Fibroblast of skin of right quadriceps (primary cell): ENCODE measurements at places on chromosomes 4 and X.

DNA sequence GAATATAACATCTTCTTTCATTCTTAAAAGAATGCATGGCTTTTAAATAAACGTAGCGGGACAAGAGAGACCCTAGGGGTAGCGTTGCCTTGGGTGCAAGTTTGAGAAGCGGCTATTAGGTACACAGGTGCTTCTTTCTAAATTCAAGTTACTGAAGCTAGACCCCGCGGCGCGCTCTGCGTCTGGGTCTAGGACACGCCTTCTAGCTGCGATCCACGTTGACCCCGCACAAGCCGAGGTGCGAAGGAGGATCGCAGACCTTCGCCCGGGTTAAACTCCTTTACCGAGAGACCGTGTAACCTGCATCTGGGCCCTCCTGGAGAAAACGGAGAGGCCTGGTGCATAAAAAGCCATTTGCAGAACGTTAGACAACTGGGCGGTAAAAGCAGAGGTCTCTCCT, 25.5 kb upstream of the EXOC1L start:
- no peak for DNase-seq

DNA sequence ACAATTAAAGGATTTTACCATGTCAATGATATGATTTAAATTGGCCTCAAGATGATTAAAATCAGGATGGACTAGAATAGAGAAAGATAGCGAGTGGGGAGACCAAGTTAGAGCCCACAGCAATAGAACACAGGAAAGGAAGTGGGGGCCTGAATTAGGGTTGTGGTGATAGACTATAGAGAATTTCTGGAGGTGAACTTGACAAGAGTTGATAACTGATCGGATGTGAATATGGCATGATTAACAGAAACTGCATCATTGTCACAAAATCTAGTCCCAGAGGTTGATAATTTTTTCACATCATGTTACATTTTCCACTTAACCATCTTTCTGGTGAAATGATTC, 26.3 kb upstream of the TRPC3 start:
- no peak for DNase-seq

- DNase-seq: no peak
Observed at GRCh38 chrX:78307665-78308064, 19.7 kb downstream of the CYSLTR1 start.

DNA sequence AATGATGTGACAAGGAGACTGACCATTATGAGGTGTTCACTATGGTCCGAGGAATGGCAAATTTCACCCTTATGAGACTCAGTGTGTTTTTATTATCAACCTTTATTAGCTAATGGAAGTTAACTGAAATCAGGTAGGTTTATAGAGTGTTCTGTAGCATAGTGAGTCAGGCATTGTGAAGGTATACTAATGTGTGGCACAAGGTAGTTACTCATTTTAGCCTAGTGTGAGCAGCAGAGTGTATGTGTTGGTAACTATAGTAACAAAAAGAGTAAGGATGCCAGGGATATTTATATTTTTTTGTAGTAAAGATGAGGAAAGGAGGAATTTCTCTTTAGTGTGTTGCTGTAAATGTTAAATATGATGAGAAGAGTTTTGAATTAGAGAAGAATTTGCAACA, 12.0 kb downstream of the PDLIM5 start:
- DNase-seq: no peak

DNA sequence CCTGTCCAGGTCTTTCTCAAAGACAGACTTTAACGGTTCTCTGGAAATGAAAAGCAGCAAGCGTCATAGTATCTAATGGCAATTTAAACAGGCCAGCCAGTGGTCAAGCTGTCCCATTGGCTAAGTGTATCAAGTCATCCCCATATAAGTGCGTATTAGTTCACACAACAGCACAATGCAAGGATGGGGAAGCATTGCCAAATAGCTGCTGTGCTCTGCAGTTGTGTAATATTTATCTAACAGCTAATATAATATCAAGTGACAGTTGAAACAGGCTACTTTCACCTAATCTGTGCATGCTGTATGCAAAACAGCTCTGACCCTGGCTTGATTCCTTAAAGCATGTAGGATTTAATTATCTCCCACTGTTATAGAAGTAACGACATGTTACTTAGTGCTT, 134.8 kb upstream of the PPARGC1A start:
- DNase-seq: peak; percentile 51

DNA sequence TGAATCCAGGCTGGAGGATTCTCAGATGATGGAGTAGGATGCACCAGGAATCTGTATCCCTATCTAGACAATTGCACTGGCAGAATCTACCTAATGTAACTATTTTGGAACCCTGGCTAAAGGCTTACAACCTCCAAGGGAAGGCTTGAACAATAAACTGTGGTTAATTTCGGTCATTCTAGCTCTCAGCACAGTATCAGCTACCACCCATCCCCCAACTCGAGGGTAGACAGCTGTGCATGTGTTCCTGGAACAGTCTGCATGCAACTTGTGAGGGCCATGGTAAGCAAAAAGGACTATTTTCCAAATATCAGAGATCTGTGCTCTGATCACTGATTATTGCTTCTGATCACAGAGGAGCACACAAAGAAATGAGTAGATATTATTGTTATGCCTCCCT, 34.0 kb downstream of the ELF2 start:
- DNase-seq: no peak

GRCh38 chrX:132258509-132258908, 39.3 kb upstream of the RAP2C start:
- DNase-seq: no peak

DNA sequence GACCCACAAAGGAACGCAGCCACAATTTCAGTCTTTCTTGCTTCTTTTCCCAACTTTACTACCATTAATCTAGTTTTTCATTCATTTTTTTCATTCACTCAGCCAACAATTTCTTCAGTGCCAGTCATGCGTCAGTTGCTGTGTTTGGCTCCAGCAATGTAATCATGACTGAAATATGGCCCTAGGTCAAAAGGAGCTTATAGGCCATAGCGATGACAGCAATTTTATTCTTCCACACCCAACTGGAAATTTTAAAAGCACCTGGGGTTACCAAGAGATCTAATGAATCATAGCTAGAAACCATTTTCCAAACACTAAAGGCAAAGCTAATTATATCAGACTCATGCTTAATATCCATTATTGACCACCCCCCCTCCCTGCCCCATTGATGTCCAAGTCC, 29.8 kb upstream of the C1QTNF7 start:
- DNase-seq: no peak

GRCh38 chr4:47824840-47825239, 13.0 kb downstream of the CORIN start:
- no peak for DNase-seq

DNA sequence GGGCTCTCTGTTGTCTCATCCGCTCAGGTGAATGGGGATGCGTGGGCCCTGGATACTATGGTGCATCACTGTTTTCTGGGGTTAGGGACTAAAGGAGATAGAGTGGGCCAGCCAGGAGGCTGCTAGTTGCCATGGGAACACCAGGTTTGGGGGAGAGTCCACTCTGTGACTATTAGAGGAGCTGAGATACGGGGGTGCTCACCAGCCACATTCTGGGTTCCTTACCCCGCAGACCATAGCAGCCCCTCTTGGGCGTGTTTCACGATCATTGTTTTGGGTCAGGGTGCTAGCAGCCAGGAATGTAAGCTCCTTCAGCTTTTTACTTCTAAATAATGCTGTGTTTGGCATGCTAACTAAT, 4.6 kb downstream of the EFNB1 start:
- DNase-seq: no peak

- DNase-seq: peak; percentile 96
Observed at GRCh38 chrX:45668686-45669443, 468.2 kb upstream of the DIPK2B start.

GRCh38 chr4:133190098-133190497, 41.0 kb downstream of the PCDH10 start:
- no peak for DNase-seq

- DNase-seq: peak; percentile 40
Observed at GRCh38 chr4:4607336-4608213, 65.7 kb upstream of the STX18 start.

DNA sequence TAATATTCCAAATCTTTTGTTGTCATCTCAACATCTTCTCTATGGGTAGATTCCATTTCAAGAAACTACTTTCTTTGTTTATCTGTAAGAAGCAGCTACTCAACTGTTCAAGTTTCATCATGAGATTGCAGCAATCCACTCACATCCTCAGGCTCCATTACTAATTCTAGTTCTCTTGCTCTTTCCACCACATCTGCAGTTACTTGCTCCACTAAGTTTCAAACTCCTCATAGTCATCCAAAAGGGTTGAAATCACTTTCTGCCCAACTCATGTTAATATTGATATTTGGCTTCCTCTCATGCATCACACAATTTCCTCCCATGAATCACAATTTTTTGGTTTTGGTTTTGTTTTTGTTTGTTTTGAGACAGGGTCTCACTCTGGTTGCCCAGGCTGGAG, 35.7 kb downstream of the ADH5 start:
- DNase-seq: no peak

GRCh38 chrX:24996096-24996709, 19.6 kb downstream of the ARX start:
- no peak for DNase-seq

- no peak for DNase-seq
Observed at GRCh38 chrX:116961872-116962582, 499.3 kb upstream of the CT83 start.

GRCh38 chrX:40055495-40055894, 42.3 kb downstream of the BCOR start:
- no peak for DNase-seq

GRCh38 chr4:189979196-189980047, 38.8 kb downstream of the FRG1 start:
- DNase-seq: no peak

DNA sequence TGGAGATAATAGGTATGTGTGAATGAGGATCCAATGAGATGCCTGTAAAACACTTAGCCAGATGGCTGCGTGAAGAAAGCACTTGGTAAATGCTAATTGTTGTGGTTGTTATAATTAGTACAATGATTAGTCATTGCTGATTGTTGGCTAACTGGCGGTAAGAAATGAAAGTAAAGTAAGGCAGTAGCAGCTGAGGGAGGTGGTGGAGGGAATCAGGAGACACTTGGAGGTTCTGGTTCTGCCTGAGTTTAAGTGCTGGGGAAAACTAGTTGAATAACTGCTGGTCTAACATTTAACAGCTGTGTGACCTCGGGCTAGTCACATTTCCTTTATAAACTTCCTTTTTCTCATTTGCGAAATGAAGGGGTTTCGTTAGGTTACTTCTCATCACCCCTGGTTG, 30.9 kb downstream of the CD38 start:
- DNase-seq: no peak

GRCh38 chr4:47972181-47972580, 44.3 kb downstream of the CNGA1 start:
- no peak for DNase-seq

DNA sequence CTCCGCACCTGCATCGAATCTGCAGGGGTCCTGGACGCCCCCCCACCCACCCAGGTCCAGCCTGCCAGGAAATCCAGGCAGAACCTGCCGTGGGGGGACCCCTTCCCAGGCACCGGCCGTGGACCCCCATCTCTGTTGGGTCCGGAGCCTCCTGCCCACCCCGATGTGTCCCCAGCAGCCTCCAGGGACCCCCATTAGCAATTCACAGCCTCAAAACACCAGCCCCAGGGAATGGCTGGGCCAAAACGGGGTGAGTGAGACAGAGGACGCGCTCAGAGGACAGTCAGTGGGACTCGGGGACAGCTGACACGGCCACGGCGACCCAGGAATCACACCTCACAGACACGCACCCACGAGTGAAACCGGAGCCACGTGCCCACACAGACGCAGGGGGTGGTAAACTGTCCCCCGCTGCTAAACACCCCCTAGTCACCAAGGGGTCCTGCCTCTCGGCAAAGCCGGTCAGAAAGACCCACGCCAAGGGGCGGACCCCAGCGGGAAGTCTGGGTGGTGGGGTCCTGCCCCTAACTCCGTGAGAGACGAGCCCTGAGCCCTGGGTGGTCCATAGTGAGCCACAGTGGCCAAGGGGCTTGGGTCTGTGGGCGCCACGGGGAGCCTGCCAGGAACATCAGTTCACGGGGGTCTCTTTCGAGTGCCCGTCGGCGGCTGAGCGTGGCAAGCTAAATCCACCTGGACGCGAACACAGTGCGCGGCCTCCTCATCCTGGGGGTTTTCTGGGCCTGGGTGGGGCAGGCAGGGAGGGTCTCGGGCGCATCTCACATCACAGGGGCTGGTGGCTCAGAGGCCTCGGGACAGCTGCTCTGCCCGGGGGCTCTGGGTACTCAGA, 126.5 kb upstream of the NKX1-1 start:
- no peak for DNase-seq

- no peak for DNase-seq
Observed at GRCh38 chr4:23923840-23924239, 34.0 kb upstream of the PPARGC1A start.

GRCh38 chr4:153211986-153212728, 7.9 kb downstream of the TRIM2 start:
- DNase-seq: peak; percentile 87

DNA sequence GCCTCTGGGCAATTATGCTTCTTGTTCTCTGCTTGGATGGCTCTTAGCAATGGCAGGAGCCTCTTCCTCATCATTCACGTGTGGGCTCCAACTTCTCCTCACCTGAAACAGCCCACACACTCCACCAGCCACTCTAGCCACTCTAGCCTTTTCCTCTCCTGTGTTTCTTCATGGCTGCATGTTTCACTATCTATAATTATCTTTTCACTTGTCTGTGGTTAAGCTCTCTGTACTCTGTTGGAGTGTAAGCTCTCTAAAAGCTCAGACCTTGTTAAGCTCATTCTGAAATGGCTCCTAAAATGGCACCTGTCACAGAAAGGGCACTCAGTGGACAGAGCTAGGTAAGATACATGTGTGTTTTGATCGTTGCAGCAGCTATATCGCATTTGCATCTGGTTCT, 80.0 kb downstream of the SH3KBP1 start:
- no peak for DNase-seq

- DNase-seq: no peak
Observed at GRCh38 chr4:176558661-176559060, 234.1 kb downstream of the VEGFC start.

DNA sequence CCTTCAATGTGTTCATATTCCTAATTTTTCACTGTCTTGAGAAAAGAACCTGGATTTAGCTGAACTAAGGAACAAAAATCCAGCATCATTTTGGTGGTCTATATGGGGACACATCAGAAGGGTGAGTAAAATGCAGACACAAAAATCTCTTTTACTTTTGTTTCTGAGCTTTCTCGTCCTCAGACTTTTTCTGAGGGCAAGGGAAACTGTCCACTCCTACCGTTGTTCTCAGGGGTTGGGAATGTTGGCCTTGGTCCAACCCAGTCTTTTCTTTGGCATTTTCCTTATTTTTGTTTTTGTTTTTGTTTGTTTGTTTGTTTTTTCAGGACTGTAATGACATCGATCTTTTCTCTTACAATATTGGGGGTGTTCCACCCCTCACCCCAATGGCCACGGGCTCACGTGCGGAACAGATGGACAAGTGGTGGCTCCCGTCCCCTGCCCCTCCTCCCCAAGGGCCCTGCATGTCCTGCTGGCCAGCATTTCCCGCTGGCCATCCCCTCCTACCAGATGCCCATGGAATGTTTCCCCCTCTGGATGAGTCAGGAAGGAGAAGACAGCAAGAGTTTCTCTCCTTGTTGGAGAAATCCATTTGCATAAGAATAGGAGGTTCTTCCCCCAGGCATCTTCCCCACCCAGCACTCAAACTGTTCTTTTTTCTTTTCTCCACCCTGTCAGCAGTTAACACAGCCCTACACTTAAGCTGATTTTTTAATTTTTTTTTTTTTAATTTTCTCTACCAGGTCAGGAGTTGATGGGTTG, 305.4 kb upstream of the NDST4 start:
- no peak for DNase-seq

GRCh38 chrX:53261355-53261972, 19.9 kb downstream of the IQSEC2 start:
- DNase-seq: peak; percentile 23

GRCh38 chrX:39611468-39611867, 486.3 kb downstream of the BCOR start:
- no peak for DNase-seq
